ENCODE measurements at places on chromosomes 3 and 15. TPM values are rescaled to one million over a fixed set of nuclear protein-coding genes. Genes with fewer than 3 reads are reported as not detected.

GPX1 gene
- 519 TPM for total RNA-seq

FHIT gene
- 0.38 TPM for total RNA-seq

ARPIN gene
- total RNA-seq = 11.1 TPM

SMAD6 gene
- 92.1 TPM for total RNA-seq

NANOGP8 gene
- not detected for total RNA-seq

KIF15 gene
- 3.5 TPM for total RNA-seq

ECE2 gene
- total RNA-seq = not detected

GORASP1 gene
- total RNA-seq = 36.7 TPM

CCDC33 gene
- 0.60 TPM for total RNA-seq

OIP5 gene
- total RNA-seq = not detected

COL6A6 gene
- total RNA-seq = 0.08 TPM

GOLGA8H gene
- 0.30 TPM for total RNA-seq

PLCH1 gene
- total RNA-seq = not detected

ASB7 gene
- total RNA-seq = 20.4 TPM

BCL2A1 gene
- not detected for total RNA-seq

QARS1 gene
- 321 TPM for total RNA-seq

SLC12A8 gene
- 8.4 TPM for total RNA-seq

HSPBAP1 gene
- 4.6 TPM for total RNA-seq

PIK3R4 gene
- total RNA-seq = 51.0 TPM

KLF13 gene
- 22.4 TPM for total RNA-seq

CCNB2 gene
- total RNA-seq = 10.1 TPM

GOLGA8T gene
- not detected for total RNA-seq

GOLGA8R gene
- 2.8 TPM for total RNA-seq

ISG20 gene
- 3.2 TPM for total RNA-seq

ANKUB1 gene
- total RNA-seq = not detected

IMPDH2 gene
- total RNA-seq = 433 TPM

APBA2 gene
- total RNA-seq = 20.4 TPM

UPK1B gene
- total RNA-seq = not detected

VIPR1 gene
- 19.5 TPM for total RNA-seq

ADCY5 gene
- total RNA-seq = 0.23 TPM

REC114 gene
- total RNA-seq = not detected

CSPG5 gene
- 0.12 TPM for total RNA-seq

PLSCR1 gene
- total RNA-seq = 53.1 TPM

GASK1A gene
- 0.94 TPM for total RNA-seq

SI gene
- total RNA-seq = not detected

RPUSD2 gene
- total RNA-seq = 14.7 TPM

ZNF501 gene
- 5.5 TPM for total RNA-seq

HIGD2B gene
- total RNA-seq = not detected

CCR4 gene
- total RNA-seq = under 0.01 TPM

PAK6 gene
- not detected for total RNA-seq

PLSCR5 gene
- not detected for total RNA-seq

MCF2L2 gene
- total RNA-seq = 0.15 TPM

SEMA5B gene
- total RNA-seq = under 0.01 TPM

CTXN2 gene
- total RNA-seq = not detected

CD80 gene
- total RNA-seq = not detected

SNTN gene
- total RNA-seq = not detected

LRRC3B gene
- not detected for total RNA-seq

ITIH4 gene
- 0.82 TPM for total RNA-seq
